ENCODE measurements at places on chromosomes 12 and 14.

DNA sequence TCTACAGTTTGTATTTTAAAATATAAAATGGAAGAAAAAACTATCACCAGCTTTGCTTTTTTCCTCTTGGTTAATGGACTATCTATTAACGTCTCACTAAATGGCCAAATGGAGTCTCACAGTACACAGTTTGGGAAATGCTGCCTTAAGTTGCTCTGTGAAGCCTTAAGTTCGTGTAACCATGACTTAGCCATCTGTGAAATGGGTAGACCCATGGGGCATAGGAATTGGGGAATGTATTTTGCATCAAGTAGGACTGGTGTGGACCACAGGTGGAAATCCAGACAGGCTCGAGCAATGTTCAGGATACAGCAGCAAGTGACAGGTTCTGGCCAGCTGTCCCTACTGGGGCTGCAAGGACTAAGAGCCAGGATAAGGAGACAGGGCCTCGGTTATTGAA is 4.8 kb downstream of the P2RX7 start:
- DNase-seq, result no peak

GRCh38 chr12:34186492-34186891 is 164.2 kb downstream of the ALG10 start:
- DNase-seq, result no peak

DNA sequence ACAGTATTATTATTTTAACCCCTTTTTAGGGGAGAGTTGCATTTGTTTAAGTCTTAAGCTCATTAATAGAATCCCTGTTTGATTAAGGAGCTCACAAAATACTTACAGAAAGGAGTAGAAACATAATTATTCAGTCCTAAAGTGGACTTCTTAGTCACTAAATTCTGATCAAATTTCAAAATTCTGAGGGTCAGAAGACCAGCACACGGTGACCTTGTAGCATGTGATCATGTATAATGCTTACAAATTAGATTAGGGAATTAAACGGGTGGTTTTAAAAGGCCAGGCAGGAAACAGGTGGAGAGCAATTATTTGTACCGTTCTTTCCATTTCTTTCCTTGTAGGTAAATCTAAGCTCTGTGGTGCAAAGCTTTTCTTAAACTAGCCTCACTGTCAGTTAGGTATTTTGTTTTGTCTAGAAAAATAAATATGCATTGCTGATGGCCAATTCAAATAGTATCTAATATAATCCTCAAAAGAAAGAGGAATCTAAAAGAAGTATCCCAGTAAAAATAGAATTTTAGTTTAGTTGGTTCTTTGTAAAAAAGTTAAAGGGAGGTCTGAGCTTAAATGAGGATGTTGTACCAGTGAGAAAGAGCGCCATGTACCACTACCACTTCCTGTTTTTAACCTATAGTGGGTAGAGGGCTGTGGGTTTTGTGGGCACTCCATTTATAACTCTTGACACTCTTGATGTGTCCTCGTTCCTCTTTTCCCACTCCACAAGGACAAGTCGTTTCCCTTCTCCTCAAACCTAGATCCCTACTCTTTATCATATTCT is 51.1 kb downstream of the SLC38A1 start:
- no peak for DNase-seq

GRCh38 chr12:6962285-6963015 is 8.0 kb downstream of the PHB2 start:
- DNase-seq, result no peak

- no peak for DNase-seq
Observed at GRCh38 chr14:50023671-50024490, 92.5 kb downstream of the VCPKMT start.

- no peak for DNase-seq
Observed at GRCh38 chr14:51872396-51872795, 12.0 kb downstream of the GNG2 start.

DNA sequence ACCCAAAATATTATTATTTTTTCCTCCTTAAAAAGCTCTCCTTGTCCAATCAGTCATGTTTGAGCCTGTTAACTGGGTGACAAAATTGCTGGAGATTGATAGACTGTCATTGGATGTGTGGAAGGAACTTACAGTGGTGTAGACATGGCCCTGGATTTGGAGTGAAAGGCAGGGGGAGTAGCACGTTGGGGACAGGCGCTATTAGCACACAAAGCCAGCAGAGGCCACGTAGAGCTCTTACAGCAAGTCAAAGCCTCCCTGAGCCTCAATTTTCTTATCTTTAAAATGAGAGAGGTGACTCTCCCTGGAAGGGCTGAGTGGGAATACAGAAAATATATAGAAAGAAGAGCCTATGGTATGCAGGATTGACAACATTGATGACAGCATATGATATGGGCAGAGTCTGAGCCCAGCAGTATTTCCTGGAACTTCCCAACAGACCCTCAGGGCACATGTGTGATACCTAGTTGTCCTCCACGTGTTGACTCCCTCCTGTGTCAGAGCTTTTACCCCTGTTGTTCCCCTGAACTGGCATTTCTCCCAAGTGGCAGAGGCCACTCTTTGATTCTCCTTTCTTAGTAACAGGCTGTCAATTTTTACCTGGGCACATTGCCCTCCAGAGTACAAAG is 504.9 kb downstream of the VRK1 start:
- DNase-seq, result no peak

DNA sequence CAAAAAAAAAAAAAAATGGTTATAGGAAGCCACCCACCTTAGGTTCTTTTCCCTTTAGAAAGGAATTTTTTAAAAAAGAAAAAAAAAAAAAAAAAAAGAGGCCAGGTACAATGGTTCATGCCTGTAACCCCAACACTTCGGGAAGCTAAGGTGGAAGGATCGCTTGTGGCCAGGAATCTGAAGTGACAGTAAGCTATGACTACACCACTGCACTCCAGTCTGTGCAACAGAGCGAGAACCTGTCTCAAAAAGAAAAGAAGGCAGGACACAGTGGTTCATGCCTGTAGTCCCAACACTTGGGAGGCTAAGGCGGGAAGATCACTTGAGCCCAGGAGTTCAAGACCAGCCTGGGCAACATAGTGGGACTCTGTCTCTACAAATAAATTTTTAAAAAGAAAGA is 36.0 kb downstream of the SPTLC2 start:
- DNase-seq, result no peak

- no peak for DNase-seq
Observed at GRCh38 chr14:37340353-37340752, 142.6 kb downstream of the MIPOL1 start.

DNA sequence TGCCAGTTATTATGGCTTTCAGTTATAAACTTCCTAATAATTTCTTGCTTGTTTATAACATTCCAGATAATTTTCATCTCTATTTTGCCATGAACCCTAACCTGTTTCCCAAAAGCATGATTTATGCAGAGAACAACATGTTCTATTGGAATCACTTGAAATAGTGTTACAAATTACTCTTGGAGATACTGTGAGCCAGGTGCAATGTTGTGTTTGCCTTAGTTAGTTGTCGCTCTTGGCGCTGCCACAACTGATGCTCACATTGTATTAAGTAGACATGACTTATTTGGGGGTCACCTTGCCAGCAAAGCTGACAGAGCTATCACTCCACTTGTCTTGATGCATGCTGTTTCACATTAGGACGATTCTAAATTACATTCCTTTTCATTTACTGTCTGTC is 49.4 kb downstream of the TSPAN8 start:
- DNase-seq, result no peak

GRCh38 chr14:100994756-100995330 is 91.3 kb upstream of the RTL1 start:
- DNase-seq, result no peak

DNA sequence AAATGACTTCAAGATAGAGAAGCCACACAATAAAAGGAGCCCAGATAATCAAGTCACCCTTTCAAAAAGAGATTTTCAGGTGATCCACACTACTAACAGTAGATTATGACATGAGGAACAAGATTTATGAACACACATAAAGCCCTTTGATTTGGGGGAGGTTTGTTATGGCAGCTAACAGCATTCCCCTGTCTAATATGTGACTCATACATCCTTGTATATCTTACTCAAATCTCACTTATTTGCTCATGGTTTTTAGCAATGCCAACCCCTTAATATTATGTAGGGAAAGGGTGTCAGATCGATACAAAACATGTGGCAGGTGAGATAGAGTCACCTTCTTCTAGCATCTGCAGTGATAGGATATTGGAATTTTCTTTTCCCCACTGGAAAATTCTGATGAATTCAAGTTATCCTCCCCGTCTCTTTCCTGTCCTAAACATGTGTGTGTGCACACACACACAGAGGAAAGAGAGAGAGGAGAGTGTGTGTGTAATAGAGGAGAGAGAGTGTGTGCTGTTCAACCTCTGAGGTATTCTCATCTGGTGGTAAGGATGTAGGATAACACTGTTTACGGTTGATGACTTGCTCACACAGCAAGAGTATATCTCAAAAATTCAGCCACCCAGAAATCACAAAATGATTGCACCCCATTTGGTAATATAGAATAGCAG is 319.9 kb downstream of the KCNC2 start:
- no peak for DNase-seq

DNA sequence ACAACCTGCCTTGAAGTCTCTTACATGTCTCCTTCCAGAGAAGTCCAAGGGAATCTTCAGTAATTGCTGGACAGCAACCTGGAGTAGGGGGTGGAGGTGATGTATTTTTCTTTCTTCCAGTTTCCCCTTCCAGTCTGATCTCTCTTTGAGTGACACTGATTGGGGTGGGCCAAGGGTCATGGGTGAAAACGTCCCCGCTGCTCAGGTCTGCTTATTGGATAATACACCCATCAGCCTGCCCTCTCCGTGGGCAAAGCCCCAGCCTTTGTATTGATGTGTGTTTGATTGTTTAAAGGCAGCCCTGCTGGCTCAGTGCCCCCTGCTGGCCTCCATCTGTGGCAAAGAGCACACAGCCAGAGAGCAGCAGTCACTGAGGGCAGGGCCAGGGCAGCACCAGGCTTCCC is 35.7 kb upstream of the ATP2A2 start:
- peak; percentile 44 for DNase-seq

DNA sequence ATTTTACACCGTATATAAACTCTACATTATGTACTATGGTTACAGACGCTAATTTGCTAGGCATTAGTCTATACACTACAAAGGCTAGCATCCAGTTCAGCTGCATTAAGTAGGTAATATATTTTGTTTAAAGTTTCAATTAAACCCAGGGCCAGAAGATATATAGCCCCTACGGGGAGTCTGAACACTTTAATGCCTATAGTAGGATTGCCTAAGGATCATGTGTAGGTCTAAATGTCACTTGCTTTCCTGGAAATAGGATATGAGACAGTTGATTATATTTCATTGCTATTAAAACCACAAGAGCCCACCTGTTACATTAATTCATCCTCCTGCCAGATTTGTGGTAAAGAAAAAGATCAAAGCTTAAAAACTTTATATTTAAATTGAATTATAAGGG is 286.9 kb downstream of the TMTC2 start:
- no peak for DNase-seq

- DNase-seq, result no peak
Observed at GRCh38 chr14:101586531-101587430, 25.5 kb downstream of the DIO3 start.

- DNase-seq, result no peak
Observed at GRCh38 chr12:63918800-63919300, 74.3 kb downstream of the SRGAP1 start.

DNA sequence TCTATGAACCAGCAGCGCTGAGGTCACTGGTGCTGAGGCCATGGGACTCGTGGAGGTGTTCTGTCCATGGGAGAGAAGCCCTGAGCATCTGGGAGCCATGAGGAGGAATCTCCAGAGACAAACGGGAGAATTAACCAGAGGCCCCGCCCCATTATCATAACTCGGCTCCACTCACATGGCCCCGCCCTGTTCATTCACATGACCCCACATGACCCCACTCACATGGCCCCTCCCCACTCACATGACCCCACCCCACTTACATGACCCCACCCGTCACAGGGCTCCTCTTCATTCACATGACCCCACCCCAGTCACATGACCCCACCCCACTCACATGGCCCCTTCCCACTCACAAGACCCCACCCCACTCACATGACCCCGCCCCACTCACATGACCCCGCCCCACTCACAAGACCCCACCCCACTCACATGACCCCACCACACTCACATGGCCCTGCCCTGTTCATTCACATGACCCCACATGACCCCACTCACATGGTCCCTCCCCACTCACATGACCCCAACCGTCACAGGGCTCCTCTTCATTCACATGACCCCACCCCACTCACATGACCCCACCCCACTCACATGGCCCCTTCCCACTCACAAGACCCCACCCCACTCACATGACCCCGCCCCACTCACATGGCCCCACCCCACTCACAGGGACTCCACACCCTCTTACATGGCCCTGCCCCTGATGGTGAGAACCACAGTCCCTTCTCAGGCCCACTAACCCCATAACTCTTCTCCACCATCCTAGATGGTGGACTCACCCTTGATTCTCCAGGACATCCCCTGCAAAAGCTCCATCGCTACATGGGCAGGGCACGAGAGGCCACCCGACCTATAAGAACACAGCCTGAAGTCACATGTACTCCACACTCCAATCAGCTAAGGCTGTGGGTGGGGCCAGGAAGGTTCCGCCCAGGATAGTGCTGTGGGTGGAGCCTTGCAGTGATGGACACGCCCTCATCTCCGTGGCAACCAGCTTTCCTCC is 151.1 kb upstream of the SFSWAP start:
- no peak for DNase-seq

- peak; percentile 71 for DNase-seq
Observed at GRCh38 chr14:106556665-106557289, 1030.4 kb downstream of the TMEM121 start.

DNA sequence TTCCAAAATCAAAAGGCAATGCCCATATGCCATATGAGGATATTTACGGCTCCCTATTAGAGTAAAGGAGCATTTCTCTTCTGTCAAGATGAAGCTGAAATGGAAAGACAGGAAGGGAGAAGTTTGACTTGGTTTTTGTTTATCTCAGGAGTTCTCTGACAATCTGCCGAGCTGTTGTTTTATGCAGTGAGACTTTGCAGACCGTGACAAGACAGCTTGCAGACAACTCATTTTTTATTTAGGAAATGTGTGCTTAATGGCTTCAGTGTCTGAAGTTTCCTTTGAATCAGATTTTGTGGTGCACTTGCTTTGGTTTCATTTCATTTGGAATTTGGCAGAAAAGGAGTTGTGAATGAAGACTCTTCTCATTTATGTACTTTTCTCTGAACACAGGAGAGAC is 145.4 kb downstream of the C12orf50 start:
- DNase-seq, result no peak
